Type B pancreatic cell (in vitro differentiated cells): ENCODE measurements at places on chromosomes 4 and X. TPM values are rescaled to one million over a fixed set of nuclear protein-coding genes. Genes with fewer than 3 reads are reported as not detected.

DNA sequence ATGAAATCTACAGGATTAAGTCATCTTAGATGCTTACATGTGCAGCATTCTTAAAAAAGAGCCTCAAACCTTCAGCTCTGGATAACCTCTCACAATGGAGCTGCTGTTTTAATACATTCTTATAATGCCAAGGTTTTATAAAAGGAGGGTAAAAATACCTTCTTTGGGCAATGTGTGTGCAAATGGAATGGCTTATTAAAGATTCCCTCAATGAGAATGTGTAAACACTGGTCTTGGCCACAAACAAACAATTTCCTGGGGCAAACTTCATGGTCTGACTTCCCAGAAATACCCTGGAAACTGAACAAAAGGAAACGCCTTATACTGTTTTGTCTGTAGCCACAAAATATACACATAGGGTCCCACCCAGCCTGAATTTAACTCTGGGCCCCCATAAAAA lies 148.6 kb upstream of the INTU start:
- no peak overlapping the region for H3K4me3 ChIP-seq
- no peak overlapping the region for H3K27ac ChIP-seq
- no peaks in the 10 kb centered on the region for H3K36me3 ChIP-seq
- no peak for DNase-seq

DNA sequence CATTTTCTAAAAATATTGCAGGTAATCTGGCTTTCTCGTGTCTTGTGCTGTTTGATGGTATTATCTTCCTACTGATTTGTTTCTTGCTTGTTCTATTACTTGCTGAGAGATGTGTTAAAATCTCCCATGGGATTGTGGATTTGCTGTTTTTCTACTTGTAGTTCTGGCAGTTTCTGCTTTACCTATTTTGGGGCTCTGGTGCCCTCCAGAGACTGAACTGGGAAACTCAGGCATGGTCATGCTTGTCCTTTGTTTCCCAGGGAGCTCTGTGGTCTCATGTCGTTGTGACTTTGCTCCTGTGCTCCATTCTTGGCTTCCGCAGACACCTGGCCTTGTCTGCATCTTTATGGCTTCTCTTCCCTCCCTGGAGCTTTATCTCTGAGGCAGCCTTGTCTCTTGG lies 39.5 kb downstream of the NSD2 start:
- peaks cover 18% of the 10 kb centered on the region for H3K36me3 ChIP-seq
- peaks cover 19% of the 10 kb centered on the region for H3K4me1 ChIP-seq
- no peak overlapping the region for H3K4me3 ChIP-seq

DNA sequence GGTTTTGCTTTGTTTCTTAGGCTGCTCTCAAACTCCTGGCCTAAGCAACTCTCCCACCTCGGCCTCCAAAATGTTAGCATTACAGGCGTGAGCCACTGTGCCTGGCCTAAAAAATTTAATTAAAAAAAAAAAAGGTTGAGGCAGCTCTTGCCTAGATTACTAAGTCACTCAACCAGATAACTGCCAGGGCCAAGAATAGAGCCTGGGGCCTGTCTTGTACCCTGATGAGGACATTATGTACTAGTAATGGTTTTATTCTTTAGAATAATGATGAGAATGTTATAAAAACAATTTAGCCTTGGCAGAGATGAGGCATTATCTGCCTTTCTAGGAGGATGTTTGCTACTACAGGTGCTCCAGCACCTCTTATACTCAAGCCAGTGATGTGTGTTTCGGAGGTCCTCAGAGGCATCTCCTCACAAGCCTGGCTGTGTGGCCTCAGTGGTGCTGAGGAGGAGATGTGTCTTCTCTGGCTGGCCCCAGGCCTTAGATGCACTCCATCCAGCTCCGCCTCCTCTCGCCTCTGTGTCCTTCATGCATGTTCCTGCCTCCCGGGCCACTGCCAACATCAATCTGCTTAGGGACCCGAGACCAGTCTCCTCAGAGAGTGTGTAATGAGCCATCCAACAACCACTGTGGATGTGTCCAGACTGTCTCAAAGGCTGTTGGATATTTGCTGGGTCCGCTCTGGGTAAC lies 337.7 kb upstream of the GATB start:
- peaks cover under 1% of the 10 kb centered on the region for H3K27me3 ChIP-seq
- H3K36me3 ChIP-seq: no peaks in the 10 kb centered on the region
- no peak for DNase-seq
- peaks cover 22% of the 10 kb centered on the region for H3K4me1 ChIP-seq

- H3K4me3 ChIP-seq: peak overlapping the region; percentile 28
- H3K27me3 ChIP-seq: peaks cover 3% of the 10 kb centered on the region
- H3K4me1 ChIP-seq: peaks cover 25% of the 10 kb centered on the region
Observed at GRCh38 chrX:72124540-72125201, 7.0 kb downstream of the RTL5 start.

- H3K27ac ChIP-seq: no peak overlapping the region
- peaks cover 7% of the 10 kb centered on the region for H3K27me3 ChIP-seq
- H3K4me3 ChIP-seq: no peak overlapping the region
Observed at GRCh38 chr4:184262901-184263300, 45.2 kb upstream of the ENPP6 start.

DNA sequence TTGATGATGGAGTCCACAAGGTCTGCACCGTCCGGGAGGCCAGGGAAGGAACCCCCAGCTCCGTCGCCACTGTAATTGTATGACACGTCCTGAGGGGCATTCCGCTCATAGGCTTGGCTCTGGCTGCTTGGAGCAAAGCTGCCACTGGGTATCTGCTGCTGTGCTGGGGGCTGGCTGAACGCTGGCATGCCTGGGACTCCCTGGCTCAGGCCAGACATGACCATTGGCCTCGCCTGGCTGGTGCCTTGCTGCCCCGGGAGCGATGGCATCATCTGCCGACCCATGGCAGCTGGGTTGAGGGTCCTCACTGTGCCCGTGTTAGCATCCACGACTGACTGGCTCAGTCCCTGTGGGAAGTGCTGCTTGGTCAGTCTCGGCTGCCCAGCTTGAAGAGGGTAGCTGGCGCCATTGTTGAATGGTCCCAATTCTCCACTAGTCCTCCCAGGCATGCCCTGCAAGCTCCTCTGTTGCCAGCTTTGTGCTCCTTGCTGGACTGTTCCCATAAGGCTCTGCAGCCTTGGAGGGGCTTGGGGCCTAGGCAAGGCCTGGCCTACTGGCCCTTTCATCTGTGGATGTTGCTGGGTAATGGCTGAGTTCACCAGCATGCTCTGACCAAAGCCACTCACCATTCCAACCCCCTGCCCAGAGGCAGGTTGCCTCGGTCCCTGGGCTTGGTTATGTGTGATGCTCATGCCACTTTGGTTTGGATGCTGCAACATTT lies 53.9 kb downstream of the MGST2 start:
- H3K27ac ChIP-seq: no peak overlapping the region
- H3K4me1 ChIP-seq: peaks cover 2% of the 10 kb centered on the region
- H3K27me3 ChIP-seq: no peaks in the 10 kb centered on the region
- DNase-seq: no peak

Gene ATP8A1
- 10.3 and 11.6 TPM in 2 replicates for total RNA-seq
